ENCODE measurements at places on chromosomes 3 and 15. TPM values are rescaled to one million over a fixed set of nuclear protein-coding genes. Genes with fewer than 3 reads are reported as not detected.

GRCh38 chr3:117439812-117440211, 730.2 kb downstream of the TUSC7 start:
- peak; percentile 9 for DNase-seq

The PLS1 gene
- 3.8 TPM for polyA plus RNA-seq

The TMEM212 gene
- polyA plus RNA-seq, result not detected

GRCh38 chr3:3221528-3221927, 42.0 kb upstream of the CRBN start:
- DNase-seq, result no peak

The TM4SF4 gene
- polyA plus RNA-seq, result not detected

- DNase-seq, result no peak
Measured at GRCh38 chr15:88647351-88648105, 8.7 kb downstream of the ISG20 start.

The PLA2G4B gene
- 5.5 TPM for polyA plus RNA-seq

DNA sequence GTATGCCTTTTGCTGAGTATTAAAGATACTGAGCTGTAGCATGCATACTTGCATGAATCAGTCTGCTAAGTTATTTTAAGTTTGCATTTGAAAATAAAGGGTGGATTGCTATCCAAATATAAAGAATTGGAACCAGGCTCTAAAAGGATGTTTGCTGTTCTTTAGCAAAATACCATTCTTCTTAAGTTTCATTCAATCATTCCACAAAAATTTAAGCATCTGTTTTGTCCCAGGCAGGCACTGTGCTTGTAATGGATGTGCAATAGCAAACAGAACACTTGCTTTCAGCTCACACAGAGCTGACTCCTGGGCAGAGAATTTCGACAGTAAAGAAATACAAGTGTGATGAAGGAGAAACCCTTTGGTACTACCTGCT, 151.1 kb downstream of the PGPEP1L start:
- no peak for DNase-seq

The SEMA7A gene
- 32.3 TPM for polyA plus RNA-seq

- DNase-seq, result no peak
Measured at GRCh38 chr3:120436523-120437050, 14.2 kb downstream of the FSTL1 start.

DNA sequence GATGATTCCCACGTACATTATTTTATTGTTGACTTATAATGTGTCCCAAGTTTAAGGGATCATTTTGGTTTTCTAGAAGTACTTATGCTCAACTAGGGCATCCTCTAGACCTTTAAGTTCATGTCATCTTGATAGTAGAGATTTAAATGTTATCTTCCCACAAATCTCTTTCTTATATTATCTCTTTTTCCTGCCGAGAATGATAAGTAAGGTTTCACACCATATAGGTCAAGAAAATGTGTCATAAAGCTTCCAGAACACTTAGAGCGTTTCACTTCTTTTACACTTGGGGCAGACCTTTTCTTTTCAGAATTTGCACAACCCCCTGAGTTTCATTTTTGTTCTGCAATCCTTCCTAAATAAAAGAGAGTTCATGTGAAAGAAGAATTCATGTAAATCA, 142.0 kb upstream of the CBLB start:
- no peak for DNase-seq

GRCh38 chr3:193711964-193712598, 119.1 kb downstream of the OPA1 start:
- no peak for DNase-seq

- no peak for DNase-seq
Measured at GRCh38 chr3:38129058-38129457, 7.9 kb downstream of the ACAA1 start.

GRCh38 chr15:50150349-50150748, 31.3 kb upstream of the ATP8B4 start:
- no peak for DNase-seq

The RFTN1 gene
- 18.5 TPM for polyA plus RNA-seq

DNA sequence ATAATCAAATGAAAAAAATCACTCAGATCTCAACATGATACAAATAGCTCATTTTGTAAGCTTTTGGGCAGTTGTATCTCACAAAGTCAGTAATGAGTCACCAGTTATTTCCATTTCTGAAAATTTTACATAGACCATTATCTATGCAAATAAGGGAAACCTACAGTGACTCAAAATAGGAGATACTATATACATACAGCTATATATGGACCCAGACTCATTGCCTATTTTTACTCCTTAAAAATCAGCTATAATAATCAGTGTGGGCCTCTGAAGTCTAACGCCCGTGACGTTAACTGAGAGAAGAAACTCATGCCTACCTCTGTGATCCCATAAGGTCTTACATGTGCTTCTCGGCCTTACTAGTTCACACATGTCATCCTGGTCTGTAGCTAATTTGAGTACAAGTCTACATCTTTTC, 31.6 kb downstream of the LRIG1 start:
- peak; percentile 44 for DNase-seq

GRCh38 chr3:48502121-48502520, 1.9 kb downstream of the SHISA5 start:
- no peak for DNase-seq

DNA sequence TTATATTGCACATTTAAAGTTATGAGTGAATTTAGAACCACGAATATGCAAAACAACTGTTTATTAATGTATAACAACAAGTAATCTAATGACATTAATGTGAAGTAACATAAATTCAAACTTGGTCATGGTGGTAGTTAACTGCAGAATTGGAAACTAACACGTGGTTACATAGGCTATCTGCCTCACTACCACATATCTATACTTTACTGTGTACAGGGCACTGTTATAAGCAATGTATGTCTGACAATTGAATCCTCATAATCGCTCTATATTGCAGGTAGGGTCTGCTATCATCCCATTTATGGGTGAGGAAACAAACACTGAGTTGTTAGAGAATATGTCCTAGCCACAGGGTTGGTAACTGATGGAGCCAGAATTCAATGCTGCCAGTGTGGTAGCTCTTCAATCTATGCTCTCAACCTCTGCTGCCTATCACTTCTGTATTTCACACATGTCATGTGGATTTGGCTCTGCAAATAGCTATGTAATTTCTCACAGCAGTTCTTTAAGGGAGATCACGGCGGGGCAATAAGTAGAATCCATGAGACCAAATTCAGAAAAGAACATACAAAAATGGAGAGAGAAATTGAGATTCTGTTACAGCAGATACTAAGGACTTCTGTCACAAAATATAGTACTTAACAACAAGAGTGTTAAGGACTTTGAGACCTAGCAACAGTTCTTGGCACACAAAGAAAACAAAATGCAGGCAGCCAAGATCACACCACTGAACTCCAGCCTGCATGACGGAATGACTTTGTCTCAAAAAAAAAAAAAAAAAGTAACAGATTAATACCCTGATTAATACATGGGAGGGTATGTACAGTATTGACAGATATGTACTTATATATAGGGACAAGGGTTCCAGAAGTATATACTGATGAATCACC, 100.0 kb upstream of the CSPG5 start:
- no peak for DNase-seq

DNA sequence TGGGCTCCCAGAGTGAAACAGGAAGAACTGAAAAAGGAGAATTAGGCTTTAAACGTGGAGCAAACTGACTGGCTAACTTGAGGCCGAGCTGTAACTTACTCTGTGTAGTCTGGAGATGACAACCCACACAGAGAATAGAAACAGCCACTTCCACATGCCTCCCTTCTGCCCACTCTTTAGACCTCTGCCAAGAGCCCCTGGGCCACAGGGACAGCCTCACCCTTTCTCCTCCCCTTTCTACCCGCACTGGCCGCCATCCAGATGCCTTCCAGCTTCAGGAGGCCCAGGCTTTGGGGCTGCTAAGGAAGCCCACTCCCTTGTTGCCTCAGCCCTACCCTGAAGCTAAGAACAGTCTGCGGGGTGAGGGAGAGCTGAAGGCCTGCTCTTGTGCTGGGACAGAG, 6.8 kb downstream of the ARHGAP31 start:
- no peak for DNase-seq

DNA sequence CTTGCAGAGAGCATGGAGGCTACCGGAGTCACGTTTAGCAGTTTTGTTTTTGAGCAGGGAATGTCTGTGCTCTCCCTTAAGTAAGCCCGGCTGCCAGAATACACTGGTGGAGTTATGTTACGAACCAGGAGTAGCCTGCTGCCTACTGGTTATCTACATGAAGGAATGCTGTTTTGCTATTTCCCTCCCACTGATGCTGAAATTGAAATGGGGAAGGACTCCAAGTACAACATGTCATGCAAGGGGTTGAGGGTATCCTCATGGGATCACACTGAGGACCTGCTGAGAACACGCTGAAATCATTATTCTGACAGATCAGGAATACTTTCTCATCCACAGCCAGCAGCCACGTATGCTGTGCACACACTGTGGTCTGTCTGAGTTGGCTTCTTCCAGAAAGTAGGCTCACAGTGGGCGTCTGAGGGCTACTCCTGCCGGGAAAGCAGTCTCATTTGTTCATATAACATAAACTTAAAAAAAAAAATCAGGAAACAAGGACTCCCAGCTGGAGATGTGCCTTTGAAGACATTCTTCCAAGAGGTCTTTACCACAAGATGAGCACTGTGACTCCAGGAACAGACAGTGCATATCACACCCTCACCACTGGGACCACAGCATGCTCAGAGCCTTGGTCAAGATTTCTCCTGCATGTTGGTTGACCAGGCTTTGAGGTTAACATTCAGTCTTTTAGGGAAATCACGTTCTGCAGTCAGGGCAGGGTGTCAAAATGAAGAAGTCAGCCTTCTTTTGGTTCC, 300.4 kb upstream of the RASGRP1 start:
- no peak for DNase-seq

- DNase-seq, result peak; percentile 34
Measured at GRCh38 chr15:43872416-43873020, 45.7 kb downstream of the WDR76 start.

DNA sequence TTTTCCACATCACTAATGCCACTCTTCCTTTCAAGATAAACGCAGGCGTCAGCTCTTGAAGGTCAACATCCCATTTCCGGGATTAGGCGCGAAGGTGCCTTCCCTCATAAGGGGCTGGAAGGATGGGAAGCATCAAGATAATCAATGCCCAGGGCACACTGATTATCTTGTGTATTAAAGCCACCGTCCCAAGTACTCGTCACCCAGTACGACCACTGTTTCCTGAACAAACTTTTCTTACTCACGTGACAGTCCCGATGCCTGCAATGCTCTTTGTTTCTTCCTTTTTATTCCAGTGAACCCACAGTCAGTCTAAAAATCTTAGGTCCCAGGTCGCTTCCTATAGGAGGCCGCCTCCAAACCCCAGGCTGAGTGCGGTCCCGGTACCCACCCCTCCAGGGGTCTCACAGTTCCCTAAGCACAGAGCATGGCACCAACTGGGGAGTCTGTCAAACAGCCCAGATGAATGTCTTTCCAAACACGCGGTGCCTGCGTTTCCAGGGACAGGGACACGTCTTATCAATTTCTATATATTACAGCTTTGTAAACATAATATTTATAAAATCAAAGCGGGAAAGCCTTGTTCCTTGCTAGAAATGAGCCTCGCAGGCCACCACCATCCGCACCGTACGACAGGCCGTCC, 589 bp downstream of the ANAPC13 start:
- DNase-seq, result no peak

GRCh38 chr3:49602049-49602554, 47.8 kb downstream of the BSN start:
- no peak for DNase-seq

Measured in foreskin keratinocyte (primary cell).